ENCODE measurements at places on chromosomes 7 and 10.

GRCh38 chr7:134910214-134910890 lies 76.0 kb upstream of the AGBL3 start:
- DNase-seq, result no peak

GRCh38 chr7:26090927-26091519 lies 61.0 kb upstream of the NFE2L3 start:
- DNase-seq, result no peak

DNA sequence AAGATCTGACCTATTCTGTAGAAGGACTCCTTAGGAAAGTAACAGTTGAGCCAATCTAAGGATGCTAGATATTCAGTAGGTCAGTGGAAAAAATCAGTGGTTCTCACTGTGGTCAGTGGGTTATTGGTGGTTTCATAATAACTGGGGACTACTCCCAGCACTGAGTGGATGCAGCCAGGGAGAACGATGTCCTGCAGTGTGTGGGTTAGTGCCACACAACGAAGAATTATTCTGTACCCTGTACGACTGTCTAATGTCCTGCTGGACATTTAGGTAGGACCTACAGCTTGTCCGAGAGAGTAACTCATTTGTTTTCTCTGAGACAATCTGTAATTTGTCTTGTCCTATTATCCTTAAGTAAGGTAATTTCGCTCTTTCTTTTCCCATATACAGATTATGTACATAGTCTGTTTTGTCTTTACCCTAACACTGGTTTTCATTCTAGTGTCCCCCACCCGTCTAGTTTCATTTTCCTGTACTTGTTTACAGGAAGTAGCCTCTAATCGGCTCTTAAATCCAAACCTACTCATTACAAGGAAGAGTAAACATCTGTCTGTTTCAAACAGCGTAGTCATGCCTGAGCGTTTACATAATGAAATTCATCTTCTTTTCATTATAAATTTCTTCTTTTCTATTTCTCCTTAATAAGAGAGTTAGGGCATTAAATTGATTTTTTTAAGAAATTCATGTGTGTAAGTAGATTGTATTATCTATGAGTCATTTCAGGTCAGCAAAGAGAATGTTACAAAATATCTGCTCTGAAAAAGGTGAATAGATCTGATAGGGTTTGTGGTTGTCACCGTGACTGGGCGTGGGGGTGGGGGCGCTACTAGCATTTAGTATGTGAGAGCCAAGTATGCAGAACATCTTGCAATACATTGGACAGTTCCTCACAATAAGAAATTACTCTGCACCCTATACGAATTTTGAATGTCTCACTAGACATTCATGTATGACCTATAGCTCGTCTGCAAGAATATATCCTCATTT lies 8.3 kb upstream of the ZC3HAV1L start:
- DNase-seq, result no peak

DNA sequence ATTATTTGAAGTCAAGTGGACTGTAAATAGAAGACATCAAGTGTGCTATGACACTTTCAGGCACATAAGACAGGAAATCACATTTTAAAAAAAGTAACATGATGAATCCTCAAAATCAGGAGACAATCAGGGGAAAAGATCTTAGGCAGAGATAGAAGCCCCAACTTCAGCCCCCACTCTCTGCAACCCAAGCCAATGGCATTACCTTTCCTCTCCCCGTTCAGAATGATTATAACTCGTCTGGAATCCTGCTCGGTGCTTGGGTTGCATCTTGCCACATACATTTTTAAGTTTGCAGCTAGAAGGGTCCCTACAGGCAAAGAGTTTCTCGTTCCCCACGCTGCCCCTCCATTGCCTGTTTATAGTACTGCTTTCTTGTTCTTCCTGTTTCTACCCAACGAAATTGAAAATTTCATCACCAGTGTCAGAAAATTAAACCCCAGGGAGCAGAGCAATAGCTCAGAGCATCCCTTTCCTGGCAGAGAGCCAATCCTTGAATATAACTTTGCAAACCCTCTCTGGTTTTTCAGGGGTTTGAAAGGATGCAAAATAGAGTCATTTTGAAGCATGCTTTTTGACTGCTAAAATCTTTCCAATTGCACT lies 260.5 kb upstream of the AOAH start:
- DNase-seq, result no peak

DNA sequence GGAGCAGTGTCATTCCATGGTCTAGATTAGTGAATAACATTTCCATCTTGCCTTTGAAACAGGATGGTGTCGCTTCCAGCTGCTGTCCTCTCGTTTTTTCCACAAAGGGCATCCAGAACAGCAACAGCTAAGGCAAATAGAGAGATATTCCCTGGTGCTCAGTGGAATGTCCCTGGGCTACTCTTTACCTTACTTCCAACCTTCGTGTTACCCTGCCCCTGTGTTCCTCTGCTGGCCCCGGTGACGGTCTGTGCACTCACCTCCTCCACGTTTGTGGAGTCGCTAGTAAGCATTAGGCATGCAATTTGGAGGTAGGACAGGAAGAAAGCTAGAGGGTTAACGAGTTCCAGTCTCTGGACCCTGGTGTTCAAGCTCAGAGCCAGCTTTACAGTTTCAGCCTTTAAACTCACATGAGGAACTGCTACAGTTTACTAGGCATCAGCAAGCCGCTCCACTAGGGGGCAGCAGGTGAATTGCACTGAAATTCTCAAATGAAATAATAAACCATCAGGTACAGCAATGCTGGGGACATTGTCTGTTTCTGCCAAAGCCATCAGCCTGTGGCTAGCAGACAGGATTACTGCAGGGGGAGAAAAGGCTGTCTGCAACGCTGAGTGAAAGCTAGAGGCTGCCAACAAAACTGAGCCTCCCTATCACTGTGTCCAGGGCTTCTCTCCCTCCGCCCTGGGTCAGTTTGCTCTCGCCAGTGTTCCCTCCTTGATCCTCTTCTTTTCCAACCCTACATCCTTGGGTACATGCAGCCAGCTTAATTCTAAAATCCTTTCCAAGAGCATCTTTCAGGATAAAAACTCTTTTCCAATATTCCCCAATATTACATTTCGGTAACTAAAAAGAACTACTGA lies 9.0 kb downstream of the MRPL32 start:
- peak; percentile 84 for DNase-seq

GRCh38 chr7:113143486-113144257 lies 25.3 kb upstream of the SMIM30 start:
- DNase-seq, result no peak
